ENCODE measurements at places on chromosomes 5 and 9.

- no peak for DNase-seq
Observed at GRCh38 chr5:39228596-39228995, 9.2 kb upstream of the FYB1 start.

GRCh38 chr5:149685494-149685893, 44.6 kb upstream of the PPARGC1B start:
- no peak for DNase-seq

DNA sequence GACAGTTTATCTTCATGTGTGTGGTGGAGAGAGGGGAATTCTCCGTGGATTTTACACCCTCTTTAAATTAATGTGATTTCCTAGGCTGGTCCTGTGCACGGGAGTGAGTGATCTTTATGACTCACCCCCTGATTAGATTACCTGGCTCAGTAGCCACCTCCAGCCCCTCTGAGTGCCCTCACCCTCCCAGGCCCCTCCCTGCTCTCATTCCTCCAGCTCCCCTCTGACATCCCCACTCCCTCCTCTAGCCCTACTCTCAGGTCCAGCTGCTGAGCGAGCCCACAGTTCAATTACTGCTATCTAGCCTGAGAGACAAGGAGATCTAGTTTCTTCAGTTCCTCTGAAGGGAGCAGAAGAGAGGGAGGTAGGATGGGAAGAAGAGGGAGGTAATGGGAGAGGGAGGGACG, 61.8 kb upstream of the ARAP3 start:
- DNase-seq: no peak

DNA sequence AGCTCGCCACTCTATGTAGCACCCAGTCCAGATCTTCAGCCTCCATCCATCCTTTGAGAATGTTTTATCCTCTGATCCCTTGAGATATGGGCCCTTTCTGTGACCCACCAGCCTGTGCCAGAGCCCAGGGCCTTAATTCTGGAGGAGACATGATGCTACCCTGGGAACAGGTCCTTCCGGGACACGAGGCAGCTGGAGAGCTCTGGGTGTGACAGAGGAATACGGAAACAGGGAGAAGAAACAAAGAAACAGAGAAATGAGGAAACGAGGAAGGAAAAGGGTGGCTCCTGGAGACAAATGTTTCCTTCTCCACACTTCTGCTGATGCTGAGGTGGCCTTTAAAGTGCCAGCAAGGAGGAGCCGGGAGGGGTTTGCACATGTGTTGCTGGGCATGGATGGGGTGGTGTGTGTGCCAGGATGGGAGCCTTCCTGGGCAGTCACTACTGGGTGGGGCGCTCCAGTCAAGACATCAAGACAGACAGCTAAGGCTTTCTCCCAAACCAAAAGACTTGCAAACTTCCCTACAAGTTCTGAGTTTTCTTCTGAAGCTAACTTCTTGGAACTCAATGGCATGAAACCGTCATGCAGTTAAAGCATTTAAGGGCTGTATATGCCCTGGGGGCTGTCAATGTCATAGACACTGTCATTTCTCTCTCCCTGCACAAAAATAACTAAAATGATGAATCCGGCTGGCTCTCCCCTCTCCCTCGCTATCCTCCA, 22.8 kb upstream of the MARCHF6 start:
- DNase-seq: no peak

GRCh38 chr9:7762600-7762999, 37.0 kb downstream of the DMAC1 start:
- no peak for DNase-seq

GRCh38 chr9:136342181-136343120, 15.1 kb downstream of the GPSM1 start:
- no peak for DNase-seq

All from NCI-H510A treated with DMSO at 0.1 percent for 48 hours (cell line).